ENCODE measurements at places on chromosomes 2 and 18. TPM values are rescaled to one million over a fixed set of nuclear protein-coding genes. Genes with fewer than 3 reads are reported as not detected.

Gene TOGARAM2
- not detected for total RNA-seq

Gene SNTG2
- not detected for total RNA-seq

Gene CLHC1
- 3.9 TPM for total RNA-seq

Gene SPHKAP
- total RNA-seq: not detected

Gene TAF4B
- 4.0 TPM for total RNA-seq

- no peak for DNase-seq
These were observed 9.5 kb downstream of the USP34 start for GRCh38 chr2:61461404-61461803.

- peak; percentile 54 for DNase-seq
These were observed 38.7 kb downstream of the PSD4 start for GRCh38 chr2:113212245-113213060.

DNA sequence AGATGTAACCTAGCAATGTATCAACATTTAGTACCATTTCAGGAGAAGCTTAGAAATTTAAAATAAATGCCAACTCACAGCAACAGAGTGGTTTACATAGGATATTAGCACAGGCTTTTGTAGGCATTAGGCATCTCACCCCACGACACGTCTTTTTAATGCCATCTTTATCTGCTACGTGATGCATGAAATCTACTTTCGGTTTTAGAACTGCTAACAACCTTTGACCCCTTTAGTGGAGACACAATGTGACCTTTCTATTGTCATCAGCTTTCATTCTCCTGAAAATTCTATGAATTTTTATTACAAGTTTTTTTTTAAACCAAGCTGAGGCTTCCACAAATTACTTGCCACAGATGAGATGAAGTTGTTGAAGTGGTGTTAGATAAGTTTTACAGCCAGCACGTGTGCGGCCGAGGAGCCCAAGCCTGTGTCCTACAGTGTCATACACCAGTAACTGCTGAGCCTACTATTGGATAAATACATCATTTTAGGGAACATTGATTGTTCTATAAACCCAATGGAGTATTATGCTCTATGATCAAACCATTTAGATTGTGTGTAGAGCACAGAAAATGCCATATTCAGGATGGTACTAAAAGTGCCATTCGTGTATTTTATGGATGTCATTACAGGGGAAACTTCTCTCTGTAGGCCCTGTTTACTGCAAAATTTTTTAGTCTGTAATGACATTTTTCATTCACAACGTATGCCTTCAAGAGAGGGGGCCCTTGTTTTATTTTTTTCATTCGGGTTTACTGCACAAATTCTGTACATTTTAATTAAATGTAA is 151.6 kb downstream of the PTGR3 start:
- no peak for DNase-seq

DNA sequence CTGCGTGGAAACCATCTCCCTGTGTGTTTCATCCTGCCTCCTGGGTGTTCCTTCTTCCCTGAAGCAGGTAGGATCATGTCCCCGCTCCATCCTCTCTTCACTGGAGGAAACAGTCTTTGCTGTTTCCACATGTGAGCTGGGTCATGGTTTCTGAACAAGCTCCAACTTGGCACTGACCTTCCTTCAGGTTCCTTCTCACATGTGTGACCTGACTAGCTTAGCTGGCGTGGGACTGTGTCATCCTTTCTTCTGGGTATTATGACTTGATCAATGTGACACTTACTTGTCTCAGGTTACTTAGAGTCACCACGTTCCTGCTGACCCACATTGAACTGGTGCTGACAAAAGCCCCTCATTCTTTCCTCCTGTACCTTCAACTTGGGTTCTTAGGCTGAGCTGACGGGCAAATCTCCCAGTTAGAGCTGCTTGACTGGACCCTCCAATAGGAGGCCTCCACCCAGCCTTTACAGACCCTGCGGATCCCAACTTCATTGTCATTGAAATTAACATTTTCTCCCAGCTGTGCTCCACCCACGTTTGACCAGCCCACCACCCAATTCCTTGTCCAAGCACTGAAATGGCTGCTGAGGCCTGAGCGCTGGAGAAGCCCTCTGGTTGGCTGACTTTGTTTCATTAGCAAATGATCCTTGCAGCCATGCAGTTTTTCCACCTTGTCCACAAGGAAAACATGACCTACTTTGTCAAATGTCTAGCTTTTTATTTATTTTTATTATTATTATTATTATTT is 128.1 kb downstream of the DDX1 start:
- no peak for DNase-seq

- DNase-seq: peak; percentile 86
These were observed 60.4 kb upstream of the COPS8 start for GRCh38 chr2:237025090-237025865.

GRCh38 chr2:42102024-42102590 is 54.3 kb downstream of the PKDCC start:
- peak; percentile 65 for DNase-seq

DNA sequence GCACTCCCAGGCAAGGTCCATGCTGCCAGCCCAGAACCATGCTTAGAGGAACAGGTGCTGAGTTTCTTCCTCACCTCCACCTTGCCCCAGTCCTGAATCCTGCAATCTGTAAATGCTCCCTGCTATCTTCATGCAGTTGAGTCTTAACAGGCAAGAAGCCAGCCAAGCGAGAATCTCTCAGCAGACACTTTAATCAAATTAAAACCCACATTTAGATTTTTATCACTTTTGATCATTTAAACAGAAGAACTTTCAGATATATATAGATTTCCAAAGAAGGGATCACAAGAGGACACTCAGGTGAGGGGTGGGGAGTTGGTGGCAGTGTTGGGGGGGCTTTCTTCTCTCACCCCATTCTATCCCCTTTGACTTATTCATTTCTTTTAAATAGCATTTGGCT is 25.9 kb upstream of the LBH start:
- DNase-seq: no peak

GRCh38 chr2:119760956-119761275 is 1.2 kb downstream of the PTPN4 start:
- DNase-seq: peak; percentile 20

DNA sequence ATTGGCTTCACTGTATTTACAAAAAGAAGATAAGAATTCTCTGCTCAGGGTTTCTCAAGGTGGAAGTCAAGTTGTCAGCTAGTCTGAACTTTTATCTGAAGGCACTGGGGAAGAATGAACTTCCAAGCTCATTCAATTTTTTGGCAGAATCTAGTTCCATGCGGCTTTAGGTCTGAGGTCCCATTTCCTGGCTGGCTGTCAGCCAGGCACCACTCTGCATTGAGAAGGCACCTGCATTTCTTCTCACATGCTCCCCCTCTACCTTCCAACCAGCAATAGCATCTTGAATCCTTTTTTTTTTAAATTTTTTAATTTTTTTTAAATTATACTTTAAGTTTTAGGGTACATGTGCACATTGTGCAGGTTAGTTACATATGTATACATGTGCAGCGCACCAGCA is 46.2 kb upstream of the RPE start:
- no peak for DNase-seq
